ENCODE measurements at places on chromosomes 11 and 22. TPM values are rescaled to one million over a fixed set of nuclear protein-coding genes. Genes with fewer than 3 reads are reported as not detected.

The ANO3 gene
- total RNA-seq = not detected

DNA sequence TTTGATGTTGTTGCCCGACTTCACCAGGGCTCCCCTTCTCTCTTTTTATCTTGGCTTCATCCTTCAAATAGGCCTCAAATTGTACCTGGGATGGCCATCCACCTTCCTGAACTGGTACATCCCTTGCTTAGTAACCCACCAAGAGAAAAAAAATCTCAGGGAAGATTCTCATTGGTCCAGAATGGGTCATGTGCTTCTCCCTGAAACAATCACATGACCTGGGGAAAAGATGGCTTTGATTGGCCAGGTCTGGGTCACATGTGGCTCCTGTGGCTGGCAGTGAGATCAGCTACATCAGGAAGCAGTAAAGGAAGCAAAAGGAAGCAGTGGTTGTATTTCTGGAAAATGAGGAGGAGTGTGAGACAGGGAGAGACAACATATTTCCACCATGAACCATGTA lies 540.2 kb downstream of the MIAT start:
- DNase-seq = no peak

GRCh38 chr11:134020598-134020997 lies 48.3 kb upstream of the JAM3 start:
- DNase-seq = no peak

- DNase-seq = peak; percentile 98
Observed at GRCh38 chr11:355581-356458, 13.5 kb upstream of the B4GALNT4 start.

GRCh38 chr11:115498354-115498753 lies 5.9 kb downstream of the CADM1 start:
- DNase-seq = no peak

GRCh38 chr22:49260681-49261580 lies 566.7 kb downstream of the BRD1 start:
- peak; percentile 78 for DNase-seq

The KCTD14 gene
- 0.73 TPM for total RNA-seq

The UFD1 gene
- total RNA-seq = 72.5 TPM

- DNase-seq = no peak
Observed at GRCh38 chr22:38305471-38306448, 11.5 kb downstream of the CSNK1E start.

DNA sequence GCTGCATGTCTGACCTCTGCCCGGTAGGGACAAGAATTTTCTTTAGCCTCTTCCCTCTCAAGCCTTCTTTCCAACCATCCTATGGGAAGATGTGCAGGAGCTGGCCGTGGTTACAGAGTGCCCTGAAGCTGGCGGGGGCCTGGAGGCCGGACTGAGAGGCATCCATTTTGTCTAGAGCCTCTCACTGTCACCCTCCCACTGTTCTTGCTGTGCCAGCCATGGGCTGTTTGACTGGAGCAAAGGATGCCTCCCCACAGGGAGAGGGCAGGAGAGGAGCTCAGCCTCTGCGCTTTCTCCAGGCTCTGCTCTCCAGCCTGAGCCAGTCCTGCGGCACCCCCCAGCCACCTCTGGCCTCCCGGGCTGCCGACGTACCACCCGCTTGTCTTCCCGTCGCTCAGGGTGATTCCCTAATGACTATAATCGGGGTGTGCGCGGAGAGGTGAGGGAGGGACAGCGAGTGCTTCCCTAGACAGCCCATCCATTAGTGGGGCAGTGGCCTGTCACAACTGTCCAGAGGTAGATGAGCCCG lies 123.8 kb downstream of the NECTIN1 start:
- DNase-seq = no peak

The ZNRF3 gene
- 6.4 TPM for total RNA-seq

DNA sequence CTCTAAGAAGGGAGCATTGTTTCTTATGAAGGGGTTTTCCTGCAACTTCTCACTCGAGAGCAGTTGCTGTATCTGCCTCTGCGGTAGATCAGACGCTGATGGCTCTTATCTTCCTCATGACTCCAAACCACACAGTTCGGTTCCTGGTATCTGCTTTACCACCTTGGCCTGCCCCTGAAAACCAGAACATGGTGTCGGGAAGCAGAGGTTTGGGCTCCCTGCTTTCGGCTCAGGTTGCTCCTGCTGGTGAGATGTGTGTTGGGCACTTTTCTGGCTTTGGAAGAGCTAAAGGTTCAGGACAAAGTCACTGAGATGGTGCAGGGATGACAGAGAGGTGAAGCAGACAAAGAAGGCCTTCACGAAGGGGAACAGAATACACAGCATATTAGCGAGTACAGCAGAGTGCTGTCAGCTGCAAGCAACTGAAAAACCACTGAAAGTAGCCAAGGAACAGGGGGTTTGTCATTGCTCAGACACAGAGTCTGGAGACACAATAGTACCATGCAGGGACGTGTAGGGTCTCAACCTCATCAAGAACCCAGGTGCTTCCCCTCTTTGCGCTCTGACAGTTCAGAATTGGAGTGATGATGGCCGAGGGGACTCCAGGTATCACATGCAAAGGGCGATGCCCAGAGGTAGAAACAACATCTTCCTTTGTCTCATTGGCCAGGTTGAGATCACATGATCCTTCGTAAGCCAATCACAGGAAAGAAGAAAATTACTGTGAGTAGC lies 11.9 kb upstream of the CSF2RB start:
- DNase-seq = no peak

GRCh38 chr11:119319136-119319699 lies 2.3 kb upstream of the MCAM start:
- DNase-seq = no peak

DNA sequence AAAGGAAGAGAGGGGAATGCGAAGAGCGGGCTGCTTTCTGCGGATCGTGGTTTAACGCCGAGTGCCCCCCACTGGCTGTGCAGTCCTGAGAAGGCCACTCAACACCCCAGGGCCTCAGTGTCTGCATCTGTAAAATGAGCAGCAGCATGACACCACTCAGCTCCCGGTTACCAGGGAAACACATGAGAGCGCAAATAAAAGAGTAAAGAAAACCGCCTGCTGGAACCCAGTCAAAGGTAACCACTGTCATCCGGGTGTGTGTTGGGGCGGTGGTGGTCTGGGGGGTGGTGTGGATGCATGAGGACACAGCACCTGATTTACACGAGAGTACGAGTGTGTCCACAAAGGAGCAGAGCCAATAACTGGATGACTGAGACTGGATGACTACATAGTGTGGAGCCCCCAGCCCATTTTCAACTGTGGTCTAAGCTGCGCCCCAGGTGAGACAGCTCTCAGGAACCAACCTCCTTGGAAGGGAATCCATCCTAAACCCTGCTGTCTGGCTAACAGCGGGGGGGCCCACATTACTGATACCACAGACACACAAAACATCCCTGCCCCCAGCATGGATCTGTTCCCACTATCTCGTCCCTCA lies 5.7 kb downstream of the CELSR1 start:
- no peak for DNase-seq

DNA sequence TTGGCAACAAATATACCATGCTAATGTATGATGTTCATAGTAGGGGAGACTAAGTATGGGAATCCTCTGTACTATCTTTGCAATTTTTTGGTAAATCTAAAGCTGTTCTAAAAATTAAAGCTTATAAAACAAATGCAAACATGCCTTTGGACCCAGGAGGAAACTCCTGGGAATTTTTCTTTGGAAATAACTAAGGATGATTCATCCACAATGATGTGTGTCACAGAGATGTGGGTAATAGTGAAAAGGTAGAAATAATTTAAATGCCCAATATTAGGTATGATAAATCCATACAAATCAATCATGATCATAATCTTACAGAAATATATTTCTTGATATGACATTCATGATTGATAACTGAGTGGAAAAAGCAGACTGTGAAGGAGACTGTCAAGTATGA lies 135.8 kb downstream of the TRIM44 start:
- DNase-seq = no peak

The OR5AP2 gene
- total RNA-seq = not detected

DNA sequence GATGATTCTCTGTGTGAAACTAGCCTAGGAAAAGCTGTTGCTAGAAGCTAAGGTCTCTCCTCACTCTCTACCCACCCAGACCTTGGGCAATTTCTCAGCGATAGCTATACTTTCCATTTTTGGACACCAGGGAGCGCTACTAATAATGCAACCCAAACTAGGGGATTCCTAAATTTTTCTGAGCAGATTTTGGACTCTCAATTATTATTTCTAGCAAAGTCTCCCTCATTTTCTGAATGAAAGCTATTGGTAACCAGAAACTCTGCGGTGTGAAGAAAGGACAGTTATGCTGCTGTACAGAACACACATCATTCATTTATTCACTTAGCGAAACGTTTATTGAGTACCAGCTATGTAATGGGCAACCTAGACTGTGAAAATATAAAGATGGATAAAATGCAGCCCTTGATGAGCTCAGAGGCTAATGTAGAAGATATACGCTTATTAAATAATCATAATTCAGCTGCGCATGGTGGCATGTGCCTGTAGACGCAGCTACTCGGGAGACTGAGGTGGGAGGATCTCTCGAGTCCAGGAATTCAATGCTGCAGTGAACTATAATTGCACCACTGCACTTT lies 6.1 kb upstream of the STIM1 start:
- no peak for DNase-seq

DNA sequence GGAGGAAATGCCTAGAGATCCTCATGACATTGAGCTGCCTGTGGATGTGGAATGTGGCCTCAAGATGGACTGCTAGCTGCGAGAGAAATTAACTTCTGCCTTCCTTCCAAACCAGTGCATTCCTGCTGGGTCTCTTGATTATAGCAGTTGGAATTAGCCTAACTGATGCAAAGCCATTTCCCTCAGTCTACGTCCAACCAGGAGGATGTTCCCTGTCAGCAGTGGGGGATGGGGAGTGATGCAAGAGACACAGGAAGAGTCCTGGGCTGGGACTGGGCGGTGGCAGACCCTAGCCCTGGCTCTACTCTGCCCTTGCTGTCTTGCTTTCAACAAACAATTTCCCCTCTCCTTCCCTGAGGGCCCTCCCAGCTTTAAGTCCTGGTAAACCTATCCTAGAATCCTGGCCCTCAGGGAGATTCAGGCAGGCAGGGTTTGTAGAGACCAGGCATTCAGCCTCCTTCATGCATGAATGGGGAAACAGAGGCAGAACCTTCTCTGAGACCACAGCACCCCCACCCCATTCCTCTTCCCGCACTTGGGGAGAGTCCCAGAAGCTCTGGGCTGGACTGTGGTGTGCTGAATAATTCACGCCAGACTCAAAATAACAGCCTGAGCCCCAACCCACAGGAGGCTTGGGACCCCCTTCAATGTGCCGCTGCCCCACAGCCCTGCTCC lies 17.0 kb downstream of the C11orf96 start:
- no peak for DNase-seq

GRCh38 chr22:21797444-21798221 lies 62.0 kb upstream of the YPEL1 start:
- DNase-seq = no peak

The SCUBE2 gene
- 3.3 TPM for total RNA-seq

The OR5A1 gene
- not detected for total RNA-seq

- no peak for DNase-seq
Observed at GRCh38 chr11:120023551-120023950, 114.4 kb downstream of the TRIM29 start.

- DNase-seq = no peak
Observed at GRCh38 chr11:23359297-23359696, 499.0 kb upstream of the CCDC179 start.

The MN1 gene
- 145 TPM for total RNA-seq

- no peak for DNase-seq
Observed at GRCh38 chr11:123904932-123905331, 3.0 kb downstream of the OR8D4 start.

DNA sequence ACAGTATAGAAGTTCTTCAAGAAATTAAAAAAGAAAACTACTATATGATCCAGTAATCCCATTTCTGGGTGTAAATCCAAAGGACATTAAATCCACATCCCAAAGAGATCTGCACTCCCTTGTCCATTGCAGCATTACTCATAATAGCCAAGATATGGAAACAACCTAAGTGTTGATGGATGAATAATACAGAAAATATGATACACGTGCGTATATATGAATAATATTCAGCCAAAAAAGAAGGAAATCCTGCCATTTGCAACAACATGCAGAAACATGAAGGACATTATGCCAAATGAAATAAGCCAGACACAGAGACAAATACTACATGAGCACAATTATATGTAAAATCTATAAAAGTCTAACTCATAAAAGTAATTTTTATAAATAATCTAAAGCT lies 306.3 kb upstream of the ANO3 start:
- no peak for DNase-seq

GRCh38 chr11:67280341-67280787 lies 8.7 kb upstream of the ANKRD13D start:
- no peak for DNase-seq

The HBB gene
- not detected for total RNA-seq

The MUC2 gene
- total RNA-seq = not detected

- DNase-seq = no peak
Observed at GRCh38 chr22:44928136-44928463, 81.7 kb downstream of the PHF21B start.

GRCh38 chr11:115928811-115929210 lies 424.6 kb upstream of the CADM1 start:
- no peak for DNase-seq

- DNase-seq = no peak
Observed at GRCh38 chr11:61194169-61194671, 9.1 kb upstream of the PGA3 start.

DNA sequence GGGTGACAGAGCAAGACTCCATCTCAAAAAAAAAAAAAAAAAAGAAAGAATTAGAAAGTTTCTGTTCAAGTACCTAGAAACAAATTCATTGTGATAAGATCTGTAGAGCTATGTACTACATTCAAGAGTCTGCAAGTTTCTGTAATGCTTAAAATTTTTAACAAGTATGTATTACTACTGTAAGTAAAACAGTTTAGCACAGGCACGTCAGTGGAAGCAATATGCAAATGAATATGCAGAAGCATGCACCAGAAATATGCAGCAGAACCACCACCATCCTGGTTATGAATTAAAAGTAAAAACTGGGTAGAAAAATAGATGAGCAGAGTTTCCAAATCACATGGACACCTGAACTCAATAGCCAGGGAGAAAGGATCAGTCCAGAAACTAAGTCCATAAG lies 19.3 kb downstream of the SBF2 start:
- no peak for DNase-seq

The FXYD6 gene
- total RNA-seq = 0.99 TPM

- no peak for DNase-seq
Observed at GRCh38 chr11:109785198-109785597, 308.0 kb upstream of the ZC3H12C start.

The TRIM51 gene
- total RNA-seq = not detected

The EIF3M gene
- 227 TPM for total RNA-seq

- DNase-seq = no peak
Observed at GRCh38 chr11:118657238-118657637, 22.2 kb downstream of the TREH start.

The MICAL2 gene
- total RNA-seq = 20.8 TPM

DNA sequence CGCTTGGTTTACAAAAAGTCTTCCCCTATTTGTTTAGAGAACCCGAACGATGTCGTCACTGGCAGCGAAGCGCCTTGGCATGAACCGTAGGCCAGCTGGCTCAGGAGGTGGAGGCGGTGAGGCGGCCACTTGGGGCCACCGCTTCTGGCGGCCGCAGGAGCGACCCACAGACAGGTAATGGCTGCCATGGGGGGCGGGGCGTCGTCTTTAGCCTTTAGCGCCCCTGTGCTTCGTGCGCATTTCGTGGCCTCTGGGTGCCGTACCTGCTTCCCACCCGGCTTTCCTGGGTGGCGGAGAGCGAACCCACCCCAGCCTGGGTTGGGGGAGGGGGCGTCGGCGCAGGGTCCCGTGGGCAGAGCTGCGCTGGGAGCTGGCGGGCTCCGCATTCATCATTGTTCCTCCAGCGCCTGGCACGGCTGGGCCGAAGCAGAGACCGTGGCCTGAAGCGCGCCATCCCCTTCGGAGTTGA lies 469 bp upstream of the OSBP2 start:
- no peak for DNase-seq

The UEVLD gene
- total RNA-seq = 24.5 TPM

- peak; percentile 77 for DNase-seq
Observed at GRCh38 chr11:129578006-129578405, 202.4 kb downstream of the BARX2 start.

All from osteocyte (in vitro differentiated cells).